ENCODE measurements at places on chromosomes 11 and 22.

DNA sequence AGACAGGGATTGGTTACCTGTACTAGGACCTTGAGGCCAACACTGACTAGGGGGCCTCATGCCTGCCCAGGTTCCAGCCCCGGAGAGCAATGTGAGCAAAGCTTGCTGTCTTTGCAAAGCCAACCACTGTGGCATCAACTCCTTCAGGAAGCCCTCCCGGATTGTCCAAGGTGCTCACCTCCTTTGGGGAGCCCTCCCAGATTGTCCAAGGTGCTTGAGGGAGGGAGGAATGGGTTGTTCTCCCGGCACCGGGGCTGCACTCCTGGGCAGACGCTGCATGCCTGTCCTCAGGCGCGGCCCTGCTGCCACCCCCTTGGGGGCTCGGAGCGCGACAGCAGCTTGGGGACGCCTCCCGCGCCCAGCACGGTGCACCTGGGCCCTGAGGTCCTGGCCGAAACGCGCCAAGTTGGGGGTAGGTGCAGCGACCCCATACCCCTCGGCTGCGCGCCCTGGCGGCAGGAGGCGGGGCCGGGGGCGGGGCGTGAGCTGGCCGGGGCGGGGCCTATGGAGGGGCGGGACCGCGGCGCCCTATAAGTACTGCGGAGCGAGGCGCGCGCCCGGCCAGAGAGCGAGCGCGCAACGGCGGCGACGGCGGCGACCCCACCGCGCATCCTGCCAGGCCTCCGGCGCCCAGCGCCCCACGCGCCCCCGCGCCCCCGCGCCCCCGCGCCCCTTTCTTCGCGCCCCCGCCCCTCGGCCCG, at the start of gene CD81:
TSS of gene CD81 (plus strand) at position 560 of the 701 bp plus-strand sequence. CDS start 240 bp downstream, outside the sequence.
- DNase-seq, result no peak

DNA sequence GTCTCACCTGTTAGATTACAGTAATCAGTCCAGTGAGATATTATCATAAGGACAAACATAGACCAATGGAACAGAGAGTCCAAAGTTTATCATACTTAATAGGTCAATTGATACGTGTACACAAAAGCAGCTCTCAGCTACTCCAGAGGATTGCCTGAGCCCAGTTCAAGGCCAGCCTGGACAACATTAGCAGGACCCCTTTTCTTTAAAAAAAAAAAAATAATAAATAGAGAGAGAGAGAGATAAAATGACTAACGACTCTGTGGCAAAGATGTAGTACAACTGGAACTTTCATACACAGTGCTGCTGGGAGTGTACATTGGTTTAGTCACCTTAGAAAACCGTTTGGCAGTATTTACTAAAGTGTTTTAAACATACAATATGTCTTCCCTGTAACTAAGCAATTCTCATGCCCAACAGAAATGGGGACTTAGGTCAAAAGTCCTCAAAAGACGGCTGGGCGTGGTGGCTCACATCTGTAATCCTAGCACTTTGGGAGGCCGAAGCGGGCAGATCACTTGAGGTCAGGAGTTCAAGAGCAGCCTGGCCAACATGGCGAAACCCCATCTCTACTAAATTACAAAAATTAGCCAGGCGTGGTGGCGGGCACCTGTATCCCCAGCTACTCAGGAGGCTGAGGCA, 10.6 kb downstream of the SNX32 start:
- DNase-seq, result no peak

GRCh38 chr11:116046127-116046526, 541.9 kb upstream of the CADM1 start:
- DNase-seq, result no peak

- DNase-seq, result no peak
Observed at GRCh38 chr22:17479135-17479534, 84.2 kb upstream of the SLC25A18 start.

- DNase-seq, result no peak
Observed at GRCh38 chr11:130359419-130359818, 44.7 kb upstream of the ZBTB44 start.

DNA sequence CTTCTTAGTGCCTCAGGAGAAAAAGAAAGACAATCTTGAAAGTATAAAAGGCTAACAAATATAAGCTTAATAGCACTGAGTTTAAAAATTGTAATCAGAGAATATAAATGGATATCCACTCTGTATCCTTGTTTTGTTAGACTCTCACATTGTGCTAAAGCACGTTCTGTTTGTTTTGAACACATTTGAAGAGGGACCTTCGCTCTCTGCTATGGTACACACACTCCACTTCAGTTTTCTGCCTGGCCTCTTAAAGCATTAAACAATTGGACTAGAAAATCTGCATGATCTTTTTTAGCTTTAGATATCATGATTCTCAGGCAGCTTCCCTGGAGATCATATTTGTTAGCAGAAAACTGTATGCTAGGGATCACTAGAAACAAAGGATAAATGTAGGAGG, 40.3 kb upstream of the PGR start:
- DNase-seq, result no peak

- peak; percentile 70 for DNase-seq
Observed at GRCh38 chr11:208181-208916, 841 bp downstream of the RIC8A start.

DNA sequence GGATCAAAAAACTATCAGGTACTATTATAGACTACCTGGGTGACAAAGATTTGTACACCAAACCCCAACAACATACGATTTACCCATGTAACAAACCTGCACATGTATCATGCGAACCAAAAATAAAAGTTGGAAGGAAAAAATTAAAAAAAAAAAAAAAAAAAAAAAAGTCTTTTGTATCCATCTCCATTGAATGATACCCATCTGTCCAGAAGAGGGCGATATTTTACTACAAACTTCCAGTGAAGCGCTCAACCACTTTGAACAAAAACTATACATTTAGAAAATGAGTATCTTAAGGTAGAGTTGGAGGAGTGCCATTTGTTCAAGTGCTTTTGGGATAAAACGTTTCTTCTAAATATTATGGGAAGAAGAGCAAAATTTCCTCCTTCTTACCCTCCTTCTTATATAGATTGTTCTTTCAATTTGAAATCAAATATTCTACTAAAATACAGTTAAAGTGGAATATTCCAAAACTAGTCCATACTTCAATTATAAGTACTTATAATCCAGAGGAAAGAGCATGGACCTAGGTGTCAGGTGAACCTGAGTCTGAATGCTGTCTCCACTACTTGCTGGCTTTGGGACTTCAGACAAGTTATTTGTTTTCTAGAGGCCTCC, 23.3 kb downstream of the ARL14EP start:
- DNase-seq, result no peak

DNA sequence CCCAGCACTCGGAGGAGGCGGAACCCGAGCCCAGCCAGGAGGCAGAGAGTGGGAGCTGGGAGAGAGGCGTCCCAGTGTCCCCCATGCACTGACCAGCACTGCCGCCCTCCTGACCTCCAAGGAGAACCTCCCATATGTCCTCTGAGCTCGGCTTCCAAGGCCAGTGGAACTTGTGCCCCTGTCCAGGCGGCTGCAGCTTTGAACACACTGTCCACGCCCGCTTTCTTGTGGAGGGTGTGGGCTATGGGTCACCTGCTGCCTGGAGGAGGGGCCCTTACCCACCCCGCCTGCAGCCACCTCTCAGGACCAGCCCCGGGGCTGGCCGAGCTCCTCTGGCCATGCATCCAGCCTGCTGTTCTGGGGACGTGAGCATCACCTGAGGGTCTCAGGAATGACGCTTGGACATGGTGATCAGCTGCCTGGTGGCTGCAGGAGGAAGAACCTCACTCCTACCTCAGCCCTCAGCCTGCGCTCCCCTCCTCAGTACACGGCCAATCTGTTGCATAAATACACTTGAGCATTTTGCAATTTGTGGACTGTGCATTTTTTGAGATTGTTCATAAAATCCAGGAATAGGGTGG, 22.2 kb upstream of the MUC5B start:
- DNase-seq, result no peak

All from activated CD8-positive, alpha-beta memory T cell treated with anti-CD3 and anti-CD28 coated beads for 4 hours (primary cell).